ENCODE measurements at places on chromosomes 1 and 21.

GRCh38 chr1:212526111-212526491 is 82.5 kb upstream of the ATF3 start:
- DNase-seq = no peak

- DNase-seq = no peak
These were observed 1.1 kb downstream of the PUSL1 start for GRCh38 chr1:1309251-1310108.

DNA sequence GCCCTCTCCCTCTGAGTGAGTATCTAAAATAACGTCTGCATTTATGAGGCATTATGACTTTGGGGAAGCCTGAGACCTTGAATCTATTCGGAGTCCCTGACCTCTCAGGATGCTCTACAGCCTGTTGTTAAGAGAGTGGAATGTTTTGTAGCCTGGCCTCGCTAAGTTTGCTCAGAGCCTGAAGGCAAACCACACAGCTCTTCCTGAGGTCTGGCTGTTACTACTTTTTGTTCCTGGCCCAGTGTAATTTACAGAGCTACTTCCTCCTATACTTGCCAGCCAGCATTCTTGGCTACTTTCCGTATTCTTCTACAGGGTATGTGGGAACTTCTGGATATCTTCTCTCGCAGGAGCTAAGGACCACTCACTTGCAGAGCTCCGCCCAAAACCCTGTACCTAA is 3.6 kb upstream of the ZMYM4 start:
- DNase-seq = no peak

- DNase-seq = no peak
These were observed 5.6 kb downstream of the ARHGAP29 start for GRCh38 chr1:94231746-94232145.

GRCh38 chr21:29586696-29587095 is 288.0 kb downstream of the BACH1 start:
- no peak for DNase-seq

Measured in CD4-positive, alpha-beta T cell (primary cell).